T-cell (primary cell): ENCODE measurements at places on chromosomes 3 and 15.

- H3K27ac ChIP-seq = no peak overlapping the region
- no peak for DNase-seq
- H3K4me3 ChIP-seq = no peak overlapping the region
- no peaks in the 10 kb centered on the region for H3K27me3 ChIP-seq
- H3K4me1 ChIP-seq = no peaks in the 10 kb centered on the region
- no peaks in the 10 kb centered on the region for H3K36me3 ChIP-seq
Observed at GRCh38 chr15:71259866-71260265, 144.6 kb downstream of the THSD4 start.

DNA sequence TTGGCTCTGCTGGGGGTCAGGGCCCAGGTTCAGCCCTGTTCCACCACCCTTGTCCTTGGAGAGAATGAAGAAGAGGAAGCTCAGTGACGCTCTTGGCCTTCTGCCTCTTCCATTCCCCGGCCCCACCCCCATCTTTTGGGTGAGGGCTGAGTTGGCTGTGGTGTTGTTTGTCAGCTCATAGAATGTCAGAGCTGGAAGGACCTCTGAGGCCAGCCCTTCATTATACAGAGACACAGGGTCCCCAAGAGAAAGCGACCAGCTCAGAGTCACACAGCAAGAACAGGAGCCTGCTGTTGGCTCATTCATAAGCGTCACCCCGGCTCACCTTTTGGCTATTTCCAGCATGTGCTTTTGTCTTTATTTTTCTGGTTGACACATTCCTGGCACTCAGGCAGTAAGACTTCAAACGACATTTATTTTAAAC lies 68.2 kb downstream of the AAGAB start:
- peaks cover 13% of the 10 kb centered on the region for H3K4me1 ChIP-seq
- no peak overlapping the region for H3K4me3 ChIP-seq
- no peaks in the 10 kb centered on the region for H3K27me3 ChIP-seq
- no peak overlapping the region for H3K27ac ChIP-seq

GRCh38 chr3:166526881-166527280 lies 689.7 kb upstream of the BCHE start:
- no peak overlapping the region for H3K4me3 ChIP-seq
- DNase-seq = no peak
- H3K27ac ChIP-seq = no peak overlapping the region
- no peaks in the 10 kb centered on the region for H3K4me1 ChIP-seq
- no peaks in the 10 kb centered on the region for H3K36me3 ChIP-seq
- H3K27me3 ChIP-seq = no peaks in the 10 kb centered on the region

DNA sequence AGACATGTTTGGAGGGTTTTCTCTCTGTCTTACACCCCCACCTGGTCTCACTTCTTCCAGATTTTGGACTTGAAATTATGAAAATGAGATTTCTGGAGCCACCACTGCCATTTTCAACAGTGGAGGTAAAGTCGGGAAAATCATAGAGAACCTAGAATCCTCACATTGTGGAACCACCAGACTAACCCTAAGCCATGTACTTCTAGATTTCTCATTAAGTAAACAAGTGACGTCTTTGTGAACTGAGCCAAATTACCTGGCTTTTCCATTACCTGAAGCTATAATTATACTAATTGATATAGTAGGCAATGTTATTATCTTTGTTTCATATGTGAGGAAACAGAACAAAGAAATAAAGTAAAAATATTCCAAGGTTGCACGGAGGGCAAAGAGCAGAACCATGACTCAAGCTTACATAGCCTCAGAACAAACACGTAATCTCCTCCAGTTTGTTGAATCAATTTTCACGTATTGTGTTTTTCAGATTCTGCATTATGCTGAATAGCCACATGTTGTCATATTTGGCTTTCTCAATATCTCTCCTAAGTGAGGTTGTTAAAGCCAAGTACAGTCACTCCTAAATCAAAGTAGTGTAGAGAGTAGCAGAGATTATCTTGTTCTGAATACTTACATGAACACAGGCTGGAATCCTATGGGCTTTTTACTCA lies 101.3 kb upstream of the CMC1 start:
- no peaks in the 10 kb centered on the region for H3K27me3 ChIP-seq
- no peaks in the 10 kb centered on the region for H3K4me1 ChIP-seq
- H3K36me3 ChIP-seq = no peaks in the 10 kb centered on the region
- no peak overlapping the region for H3K27ac ChIP-seq
- no peak overlapping the region for H3K4me3 ChIP-seq

DNA sequence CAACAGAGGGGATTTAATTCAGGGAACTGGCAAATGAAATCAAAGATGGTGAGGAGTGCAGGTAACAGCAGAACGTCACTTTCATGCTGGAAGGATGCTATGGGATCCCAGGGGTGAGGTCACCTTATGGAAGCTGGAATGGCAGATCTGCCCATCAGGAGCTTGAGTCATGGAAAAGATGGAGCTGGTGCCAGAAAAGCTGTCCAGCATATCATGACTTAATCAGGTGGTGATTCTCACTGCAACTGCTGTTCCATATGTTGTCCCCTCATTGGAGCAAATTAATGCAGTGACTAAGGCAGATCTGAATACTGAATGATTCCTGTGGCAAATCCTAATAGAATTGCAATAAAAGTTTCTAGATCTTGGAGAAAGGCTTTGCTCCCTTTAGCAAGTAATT lies 38.4 kb downstream of the HHLA2 start:
- no peaks in the 10 kb centered on the region for H3K36me3 ChIP-seq
- DNase-seq = no peak
- H3K27me3 ChIP-seq = no peaks in the 10 kb centered on the region
- H3K4me3 ChIP-seq = no peak overlapping the region
- H3K4me1 ChIP-seq = no peaks in the 10 kb centered on the region

GRCh38 chr3:82508-82907 lies 114.1 kb upstream of the CHL1 start:
- no peaks in the 10 kb centered on the region for H3K4me1 ChIP-seq
- DNase-seq = no peak
- H3K4me3 ChIP-seq = no peak overlapping the region
- H3K27me3 ChIP-seq = no peaks in the 10 kb centered on the region
- H3K27ac ChIP-seq = no peak overlapping the region
- H3K36me3 ChIP-seq = no peaks in the 10 kb centered on the region
